Kasumi-1 (cell line): ENCODE measurements at places on chromosomes 11 and 22.

GRCh38 chr22:44186737-44187136 is 6.0 kb downstream of the PARVG start:
- DNase-seq = no peak

DNA sequence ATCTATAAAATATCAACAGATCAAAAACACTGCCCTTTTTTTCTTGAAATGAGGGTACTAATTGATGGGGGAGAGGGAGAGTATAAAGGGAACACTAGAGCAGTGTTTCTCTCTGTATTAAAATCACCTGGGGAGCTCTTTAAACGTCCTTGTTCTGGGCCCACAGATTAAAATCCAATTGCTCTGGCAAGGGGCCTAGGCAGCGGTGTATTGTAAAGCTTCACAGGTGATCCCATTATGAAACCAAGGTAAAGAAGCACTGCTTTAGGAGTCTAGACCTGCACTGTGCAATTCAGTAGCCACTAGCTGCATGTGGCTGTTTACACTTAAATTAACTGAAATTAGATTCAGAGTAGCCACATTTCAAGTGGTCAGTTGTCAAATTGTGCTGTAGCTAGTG is 3.0 kb downstream of the AQP11 start:
- no peak for DNase-seq

DNA sequence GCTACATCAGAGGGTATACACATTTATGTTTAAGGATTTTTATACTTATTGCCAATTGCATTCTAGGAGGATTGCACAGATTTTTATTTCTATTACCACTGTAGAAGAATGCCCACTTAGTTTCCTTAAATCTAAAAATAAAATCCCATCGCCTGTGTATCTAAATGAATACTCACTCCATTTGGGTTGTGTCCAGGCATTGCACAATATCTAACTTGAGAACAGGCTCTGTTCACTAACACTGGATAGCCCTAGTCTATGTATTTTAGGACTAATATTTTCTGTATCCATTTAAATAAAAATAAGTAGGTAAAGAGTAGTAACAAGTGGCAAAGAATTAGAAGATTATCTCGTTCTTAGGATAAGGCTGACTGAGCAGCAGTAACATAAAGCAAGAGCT is 4.1 kb downstream of the C11orf52 start:
- DNase-seq = no peak

- no peak for DNase-seq
Measured at GRCh38 chr11:2386591-2386990, 9.5 kb downstream of the CD81 start.

GRCh38 chr22:31605851-31606585 is 56.0 kb downstream of the PISD start:
- no peak for DNase-seq

DNA sequence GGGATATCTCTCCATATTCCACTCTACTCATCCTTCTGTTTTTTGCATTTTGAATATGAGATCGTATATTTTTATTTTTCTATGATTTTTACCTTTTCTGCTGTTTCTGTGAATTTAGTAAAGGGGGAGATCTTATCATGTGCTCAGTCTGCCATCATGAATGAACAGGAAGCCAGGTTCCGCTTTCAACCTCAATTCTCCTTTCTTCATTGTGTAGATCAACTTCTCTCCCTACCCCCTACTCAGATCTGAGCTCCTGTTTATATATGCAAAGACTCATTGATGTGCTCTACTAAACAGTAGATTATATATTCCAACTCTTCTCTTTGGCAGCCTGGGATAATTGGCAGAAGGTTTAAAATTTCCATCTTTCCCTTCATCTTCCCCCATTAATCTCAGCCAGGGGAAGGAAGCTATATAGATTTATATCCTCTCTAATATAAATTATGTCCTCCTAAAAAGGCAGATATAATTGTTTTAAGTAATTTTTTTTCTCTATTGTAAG is 336.7 kb upstream of the PLET1 start:
- DNase-seq = no peak

- peak; percentile 6 for DNase-seq
Measured at GRCh38 chr11:69801513-69802335, 17.5 kb downstream of the FGF3 start.

GRCh38 chr11:91435694-91436395 is 788.8 kb upstream of the FAT3 start:
- DNase-seq = peak; percentile 6

- DNase-seq = no peak
Measured at GRCh38 chr22:20404881-20405280, 10.9 kb downstream of the ZNF74 start.

DNA sequence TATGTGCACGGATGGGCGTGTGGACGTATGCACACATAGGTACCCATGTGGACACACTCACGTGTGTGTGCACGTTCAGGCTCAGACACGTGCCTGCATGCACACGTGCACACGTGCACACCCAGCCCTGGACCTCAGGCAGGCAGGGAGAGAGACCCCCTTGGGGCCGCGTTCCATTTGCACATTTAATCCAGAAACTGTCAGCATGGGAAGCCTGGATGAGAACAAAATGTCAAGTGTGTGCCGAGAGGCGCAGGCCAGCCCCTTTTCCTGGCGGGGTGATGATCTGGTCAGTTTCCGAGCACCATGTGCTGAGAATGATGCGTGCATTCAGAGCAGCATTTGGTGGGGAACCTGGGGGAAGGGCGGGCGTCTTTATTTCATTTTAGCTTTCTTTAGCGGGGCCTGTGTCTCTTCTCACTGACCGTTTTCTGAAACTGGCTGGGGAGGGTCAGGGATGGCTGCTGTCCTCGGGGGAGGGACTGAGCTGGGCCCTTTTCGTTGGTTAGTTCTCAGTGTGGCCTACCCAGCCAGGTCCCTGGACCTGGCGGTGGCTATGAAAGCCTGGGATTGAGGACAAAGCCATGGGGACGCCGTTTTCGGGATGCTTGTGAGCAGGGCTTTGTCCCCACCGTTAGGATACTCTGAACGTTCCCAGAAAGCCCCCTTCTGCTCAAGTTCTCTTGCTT is 96.3 kb downstream of the KCNQ1 start:
- no peak for DNase-seq
